Left ventricle myocardium inferior (tissue), 1 donor: ENCODE measurements at places on chromosomes 5 and 9.

DNA sequence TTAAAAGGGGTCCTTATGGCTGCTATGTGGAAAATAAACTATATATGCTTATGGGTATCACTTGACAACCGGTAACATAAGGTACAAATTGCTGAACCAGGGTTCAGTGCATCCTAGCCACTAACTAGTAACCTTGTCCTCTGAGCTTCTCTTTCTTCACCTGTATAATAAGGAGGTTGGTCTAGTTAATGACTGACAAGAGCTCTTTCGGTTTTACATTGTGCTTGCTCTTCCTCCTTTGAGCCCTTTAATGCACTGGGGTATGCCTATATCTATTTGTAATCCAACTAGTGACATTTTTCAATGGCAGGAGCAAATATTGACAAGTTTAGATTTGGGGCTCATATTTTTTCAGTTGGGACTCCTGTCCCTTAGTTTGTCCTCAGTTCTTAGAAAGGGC, 66.1 kb downstream of the NPR3 start:
- DNase-seq: no peak

- no peak for DNase-seq
Observed at GRCh38 chr5:128693764-128694163, 155.7 kb upstream of the FBN2 start.

DNA sequence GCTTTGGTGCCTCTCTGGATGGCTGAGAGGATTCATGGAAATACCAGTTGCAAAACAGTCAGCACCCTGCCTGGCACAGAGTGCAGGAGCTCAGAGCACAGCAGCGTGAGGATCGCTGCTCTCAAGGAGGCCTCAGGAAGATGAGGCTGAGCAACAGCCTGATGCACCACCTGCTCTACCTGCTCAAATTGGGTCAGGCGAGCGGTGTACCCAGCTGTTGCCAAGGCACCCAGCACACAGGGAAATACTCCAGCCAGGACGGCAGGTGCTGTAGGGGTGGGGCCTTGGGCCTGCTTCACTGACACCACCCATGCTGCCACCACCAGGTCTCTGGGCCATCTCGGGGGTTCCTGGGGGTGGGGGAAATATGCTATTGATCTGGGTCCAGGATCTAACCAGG, 4.3 kb downstream of the EEIG1 start:
- no peak for DNase-seq

DNA sequence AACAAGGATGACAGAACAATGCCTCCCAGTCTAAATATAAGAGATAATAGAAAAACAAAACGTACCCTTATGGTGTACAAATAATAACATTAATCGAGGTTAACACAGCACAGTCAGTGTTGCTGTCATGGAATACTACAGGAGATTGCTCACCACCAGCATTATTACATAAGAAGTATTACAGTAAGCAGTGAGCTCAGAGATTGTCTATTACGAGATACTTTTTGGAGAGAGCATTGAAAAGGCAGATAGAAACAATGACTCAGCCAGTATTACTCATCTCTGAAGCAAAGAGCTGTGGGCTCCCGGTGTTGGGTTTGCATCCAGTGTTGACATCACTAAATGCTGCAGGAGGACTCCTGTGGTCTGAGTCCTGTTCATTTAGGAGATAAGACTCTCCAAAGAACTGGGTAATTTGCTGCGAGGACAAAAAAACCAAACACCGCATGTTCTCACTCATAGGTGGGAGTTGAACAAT, 191.9 kb upstream of the SEMA6A start:
- no peak for DNase-seq

DNA sequence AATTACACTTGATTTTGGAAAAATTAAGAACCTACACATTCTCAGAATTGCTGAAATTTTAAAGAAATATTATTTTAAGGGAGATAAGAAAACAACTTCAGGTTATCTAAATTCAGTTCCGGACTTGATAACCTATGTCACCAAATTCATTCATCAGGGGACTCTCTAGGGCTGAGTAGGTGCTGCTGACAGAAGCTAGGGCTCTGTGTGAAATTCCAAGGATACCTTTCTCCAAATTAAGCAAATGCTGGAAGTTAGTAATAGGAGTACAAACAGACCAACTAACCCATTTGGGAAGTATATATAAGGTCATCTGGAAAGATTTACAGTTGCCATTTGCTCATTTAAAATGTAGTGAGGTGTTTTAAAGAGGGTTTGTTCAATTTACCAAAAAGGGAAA, 84.3 kb downstream of the SMIM23 start:
- no peak for DNase-seq
